ENCODE measurements at places on chromosomes 3 and 15.

GRCh38 chr3:65948841-65949573 is 89.7 kb downstream of the MAGI1 start:
- no peak for DNase-seq

GRCh38 chr3:55297706-55298105 is 189.4 kb downstream of the WNT5A start:
- DNase-seq = no peak

DNA sequence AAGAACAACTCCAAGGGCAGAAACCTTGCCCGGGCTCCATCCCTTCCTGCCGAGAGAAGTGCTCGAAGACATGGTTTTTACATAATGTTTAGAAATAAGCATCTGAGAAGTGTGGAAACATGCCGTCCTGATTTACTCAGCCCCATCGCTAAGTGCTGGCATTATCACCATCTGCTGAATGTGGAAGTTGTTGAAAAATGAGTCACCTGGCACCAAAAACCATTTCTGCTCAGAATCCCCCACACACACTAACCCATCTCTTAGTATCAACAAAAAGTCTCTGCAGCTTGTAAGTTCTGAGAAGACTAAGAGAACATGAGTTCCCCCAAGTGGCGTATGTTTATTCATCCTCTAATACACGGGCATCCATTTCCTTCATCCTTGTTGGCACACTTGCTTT is 51.0 kb upstream of the ARL8B start:
- no peak for DNase-seq

- no peak for DNase-seq
Observed at GRCh38 chr15:64127521-64128270, 23.8 kb upstream of the SNX22 start.

DNA sequence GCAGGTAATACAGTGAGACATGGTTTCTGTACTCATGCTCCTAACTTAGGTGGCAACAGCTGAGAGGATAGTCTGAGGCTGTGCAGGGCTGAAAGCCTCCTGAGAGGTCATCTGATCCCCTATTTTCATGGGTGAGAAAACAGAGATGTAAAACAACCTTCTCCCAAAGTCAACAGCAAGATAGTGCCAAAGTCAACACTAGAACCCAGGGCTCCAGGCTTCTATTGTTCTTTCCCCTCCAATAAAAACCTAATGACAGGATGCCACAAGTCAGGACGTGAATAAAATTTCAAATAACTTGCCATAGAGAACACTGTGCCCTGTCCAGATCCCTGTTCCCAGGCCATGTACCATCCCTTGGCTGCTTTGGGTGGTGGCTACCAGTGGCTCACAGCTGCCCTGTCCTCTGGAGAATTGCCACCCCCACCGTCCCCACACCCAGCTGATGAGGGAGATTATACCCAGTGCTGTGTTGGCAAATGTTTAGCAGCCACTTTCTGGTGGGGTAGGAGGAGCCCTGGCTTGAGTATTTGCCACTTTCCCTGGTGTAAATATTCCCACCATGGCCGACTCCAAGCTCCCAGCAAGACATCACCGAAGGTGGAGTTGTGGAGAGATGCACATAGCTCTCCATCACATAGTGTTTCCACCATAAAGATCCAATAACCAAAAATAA is 54.8 kb downstream of the SRGAP3 start:
- no peak for DNase-seq

DNA sequence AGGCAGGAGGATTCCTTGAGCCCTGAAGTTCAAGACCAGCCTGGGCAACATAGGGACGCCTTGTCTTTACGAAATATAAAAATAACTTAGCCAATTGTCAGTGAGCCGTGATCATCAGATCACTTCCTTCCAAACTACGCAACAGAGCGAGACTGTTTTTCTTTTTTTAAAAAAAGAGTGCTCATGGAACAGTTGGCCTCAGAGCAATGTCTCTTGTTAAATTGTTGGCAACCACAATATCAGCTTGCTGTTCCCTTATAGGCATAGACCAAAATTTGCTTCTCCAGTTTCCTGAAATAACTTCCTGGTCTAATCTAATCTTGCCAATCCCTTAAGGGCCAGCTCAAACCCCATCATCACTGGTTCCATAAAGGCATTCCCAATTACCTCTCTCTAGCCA is 93.3 kb upstream of the SLC4A7 start:
- no peak for DNase-seq

Measured in right renal cortex interstitium (tissue), 3 donors.